ENCODE measurements at places on chromosomes 2 and 18.

GRCh38 chr18:26867471-26867870, 2.0 kb upstream of the AQP4 start:
- DNase-seq = no peak

GRCh38 chr18:48817021-48817461, 133.7 kb downstream of the SMAD7 start:
- no peak for DNase-seq

- DNase-seq = no peak
Observed at GRCh38 chr2:160927324-160927723, 232.9 kb upstream of the TANK start.

DNA sequence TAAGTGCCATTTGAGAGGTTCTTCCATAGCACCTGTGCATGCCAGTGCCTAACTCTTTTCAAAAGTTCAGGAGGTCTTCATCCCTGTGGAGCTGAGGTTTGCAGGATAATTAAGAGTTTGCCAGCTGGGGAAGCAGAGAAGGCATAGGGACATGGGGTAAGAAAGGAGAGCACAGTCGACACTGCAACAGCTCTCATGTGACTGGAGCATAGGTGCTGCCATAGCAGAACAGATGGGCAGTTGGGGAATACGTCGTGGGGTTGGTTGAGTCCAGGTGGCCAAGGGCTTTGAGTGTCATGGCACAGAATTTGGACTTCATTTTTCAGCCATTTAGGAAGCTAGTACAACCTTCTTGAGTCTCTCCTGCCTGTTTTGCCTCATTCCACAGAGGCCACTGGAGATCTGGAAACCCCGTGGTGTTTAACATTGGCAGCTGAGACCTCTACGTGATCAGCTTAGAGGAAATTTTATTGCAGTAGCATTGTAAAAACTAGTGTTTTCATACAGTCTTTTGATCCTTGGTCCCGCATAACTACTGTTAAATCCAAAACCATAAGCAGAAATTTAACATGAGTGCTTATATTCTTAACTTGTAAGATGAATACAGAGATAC, 65.1 kb downstream of the CRIM1 start:
- DNase-seq = no peak

- DNase-seq = no peak
Observed at GRCh38 chr18:26656944-26657536, 108.7 kb upstream of the KCTD1 start.

- no peak for DNase-seq
Observed at GRCh38 chr18:23539911-23540525, 36.7 kb downstream of the RMC1 start.

- DNase-seq = no peak
Observed at GRCh38 chr2:88845772-88846661, 154.5 kb downstream of the RPIA start.

GRCh38 chr2:119339562-119339923, 27.1 kb downstream of the C2orf76 start:
- no peak for DNase-seq

GRCh38 chr2:223956300-223956699, 963 bp upstream of the MRPL44 start:
- no peak for DNase-seq

- DNase-seq = no peak
Observed at GRCh38 chr2:81589406-81589805, 1284.9 kb upstream of the LRRTM1 start.

DNA sequence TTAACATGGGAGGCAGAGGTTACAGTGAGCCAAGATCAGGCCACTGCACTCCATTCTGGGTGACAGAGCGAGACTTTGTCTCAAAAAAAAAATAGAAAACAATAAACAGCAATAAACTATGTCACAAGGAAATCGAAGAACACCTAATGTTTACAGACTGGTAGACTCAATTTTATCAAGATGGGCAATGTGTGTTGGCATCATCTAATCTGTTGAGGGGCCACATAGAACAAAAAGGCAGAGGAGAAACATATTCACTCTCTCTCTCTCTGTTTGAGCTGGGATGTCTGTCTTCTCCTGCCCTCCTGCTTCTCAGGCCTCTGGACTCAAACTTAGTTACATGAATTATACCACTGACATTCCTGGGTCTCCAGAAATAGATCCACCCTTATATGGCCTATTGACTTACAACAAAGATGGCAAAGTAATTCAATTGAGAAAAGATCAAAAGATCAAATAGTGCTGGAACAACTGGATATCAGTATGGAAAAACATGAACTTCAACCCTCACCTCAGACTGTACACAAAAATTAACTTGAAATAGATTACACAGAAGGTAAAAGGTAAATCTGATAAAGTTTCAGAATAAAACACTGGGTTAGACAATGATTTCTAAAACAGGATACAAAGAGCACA, 703.8 kb upstream of the CRIM1 start:
- no peak for DNase-seq

DNA sequence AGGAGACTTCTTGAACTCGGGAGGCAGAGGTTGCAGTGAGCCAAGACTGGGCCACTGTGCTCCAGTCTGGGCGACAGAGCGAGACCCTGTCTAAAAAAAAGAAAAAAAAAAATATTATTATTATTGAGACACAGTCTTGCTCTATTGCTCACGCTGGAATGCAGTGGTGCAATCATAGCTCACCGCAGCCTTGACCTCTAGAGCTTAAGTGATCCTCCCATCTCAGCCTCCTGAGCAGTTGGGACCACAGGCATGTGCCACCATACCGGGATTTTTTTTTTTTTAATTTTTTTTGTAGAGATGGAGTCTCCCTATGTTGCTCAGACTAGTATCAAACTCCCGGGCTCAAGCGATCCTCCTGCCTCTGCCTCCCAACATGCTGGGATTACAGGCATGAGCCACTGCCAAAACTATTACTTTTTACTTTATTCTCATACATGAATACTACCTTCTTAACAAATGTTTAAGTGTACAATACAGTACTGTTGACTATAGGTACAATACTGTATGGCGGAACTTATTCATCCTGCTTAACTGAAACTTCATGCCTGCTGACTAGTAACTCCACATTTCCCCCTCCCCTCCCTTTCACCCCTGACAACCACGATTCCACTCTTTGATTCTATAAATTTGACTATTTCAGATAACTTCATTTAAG, 15.5 kb downstream of the FBXO11 start:
- no peak for DNase-seq

- DNase-seq = no peak
Observed at GRCh38 chr2:127552336-127552735, 16.9 kb downstream of the MYO7B start.

- no peak for DNase-seq
Observed at GRCh38 chr2:153710128-153710527, 161.6 kb upstream of the GALNT13 start.

DNA sequence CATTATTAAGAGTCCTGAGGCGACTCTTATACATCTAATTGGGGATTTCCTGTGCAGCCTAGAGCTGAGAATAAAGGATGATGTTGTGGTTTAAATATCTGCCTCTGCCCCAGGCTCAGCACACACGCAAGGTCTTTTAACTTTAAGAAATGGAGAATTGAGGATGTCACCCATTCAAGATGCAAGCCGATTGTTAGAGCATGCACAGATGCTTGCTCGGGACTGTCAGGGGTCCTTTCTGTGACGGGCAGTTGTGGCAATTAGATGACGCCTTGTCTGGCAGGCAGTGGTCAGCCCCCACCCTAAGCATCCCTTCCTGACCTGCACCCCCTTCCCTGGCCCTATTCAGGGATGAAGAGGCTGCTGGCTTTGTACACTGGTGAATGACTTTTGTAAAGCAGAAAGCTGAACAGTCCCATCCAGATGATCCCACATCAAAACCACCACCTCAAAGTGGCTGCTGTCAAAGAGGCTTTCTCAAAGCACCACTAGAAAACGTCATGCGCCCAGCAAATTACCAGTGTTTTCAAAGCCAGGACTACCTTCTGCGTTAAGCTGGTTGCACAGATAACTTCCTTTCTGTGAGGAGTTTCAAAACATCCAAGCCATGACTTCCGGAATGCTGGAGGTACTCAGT, 23.7 kb downstream of the FAM178B start:
- peak; percentile 95 for DNase-seq

All from CD4-positive, CD25-positive, alpha-beta regulatory T cell (primary cell).